ENCODE measurements at places on chromosomes 1 and 21.
A peak's percentile ranks its signal among the peaks of the same experiment; 100 is the strongest.

DNA sequence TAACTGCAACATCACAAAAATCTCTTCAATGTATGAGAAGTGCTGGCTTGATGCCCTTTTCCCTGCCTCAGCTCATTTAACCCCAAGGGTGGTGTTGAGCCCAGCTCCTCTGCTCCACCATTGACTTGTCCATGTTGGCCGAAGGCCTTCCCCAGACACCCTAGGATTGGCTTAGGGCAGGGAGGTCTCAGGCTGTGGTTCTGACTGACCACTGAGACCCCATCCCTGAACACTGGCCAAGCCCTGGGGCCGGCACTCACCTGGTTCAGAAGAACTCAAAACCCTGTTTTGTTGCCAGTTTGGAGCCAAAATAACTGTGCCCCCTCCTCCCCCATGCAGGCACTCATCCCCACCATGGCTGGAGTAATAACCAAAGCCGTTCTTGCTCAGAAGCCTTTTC is 38.6 kb downstream of the NENF start:
- DNase-seq, result no peak

DNA sequence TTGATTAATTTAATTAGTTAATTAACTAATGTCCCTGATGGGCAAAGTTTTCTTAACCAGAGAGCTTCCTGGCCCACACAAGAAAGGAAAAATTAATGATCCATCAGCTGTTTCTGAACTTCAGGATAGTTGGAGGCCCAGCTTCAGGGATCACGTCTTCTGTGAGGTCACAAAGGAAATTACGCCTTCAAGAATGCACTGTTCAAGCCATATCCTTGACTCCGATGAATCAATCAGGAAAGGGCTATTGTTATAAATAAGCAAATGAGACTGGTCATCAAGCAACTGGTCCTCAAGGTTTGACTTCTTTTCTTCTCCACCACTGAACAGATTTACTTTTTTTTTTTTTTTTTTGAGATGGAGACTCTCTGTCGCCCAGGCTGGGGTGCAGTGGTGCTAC is 40.6 kb downstream of the TCP10L start:
- no peak for DNase-seq

GRCh38 chr1:115642168-115643072 is 650 bp downstream of the VANGL1 start:
- DNase-seq, result no peak

DNA sequence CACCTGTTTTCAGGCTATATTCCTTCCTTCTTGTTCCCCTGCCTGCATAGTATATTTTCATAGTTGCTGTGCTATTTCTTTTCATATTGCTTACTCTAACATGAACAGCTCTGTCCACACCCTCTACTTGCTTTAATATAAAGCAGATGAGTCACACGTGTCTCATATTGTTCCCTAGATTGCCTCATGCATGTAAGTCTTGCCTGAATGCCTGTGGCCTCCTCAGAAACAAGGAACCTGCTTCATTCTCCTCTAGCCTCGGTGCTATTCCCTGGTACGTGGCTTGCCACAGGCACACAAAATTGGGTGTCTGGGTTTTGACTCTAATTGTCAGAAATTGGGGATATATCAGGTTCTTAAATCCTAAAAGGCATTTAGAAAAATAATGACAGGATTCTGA is 16.5 kb upstream of the PKP1 start:
- peak; percentile 62 for DNase-seq

- DNase-seq, result no peak
Observed at GRCh38 chr1:240737766-240738265, 125.9 kb upstream of the GREM2 start.

GRCh38 chr1:193210996-193211395 is 24.6 kb upstream of the B3GALT2 start:
- no peak for DNase-seq

- no peak for DNase-seq
Observed at GRCh38 chr1:154626456-154627256, 18.7 kb upstream of the ADAR start.

GRCh38 chr1:220227393-220227792 is 44.9 kb downstream of the RAB3GAP2 start:
- DNase-seq, result no peak

DNA sequence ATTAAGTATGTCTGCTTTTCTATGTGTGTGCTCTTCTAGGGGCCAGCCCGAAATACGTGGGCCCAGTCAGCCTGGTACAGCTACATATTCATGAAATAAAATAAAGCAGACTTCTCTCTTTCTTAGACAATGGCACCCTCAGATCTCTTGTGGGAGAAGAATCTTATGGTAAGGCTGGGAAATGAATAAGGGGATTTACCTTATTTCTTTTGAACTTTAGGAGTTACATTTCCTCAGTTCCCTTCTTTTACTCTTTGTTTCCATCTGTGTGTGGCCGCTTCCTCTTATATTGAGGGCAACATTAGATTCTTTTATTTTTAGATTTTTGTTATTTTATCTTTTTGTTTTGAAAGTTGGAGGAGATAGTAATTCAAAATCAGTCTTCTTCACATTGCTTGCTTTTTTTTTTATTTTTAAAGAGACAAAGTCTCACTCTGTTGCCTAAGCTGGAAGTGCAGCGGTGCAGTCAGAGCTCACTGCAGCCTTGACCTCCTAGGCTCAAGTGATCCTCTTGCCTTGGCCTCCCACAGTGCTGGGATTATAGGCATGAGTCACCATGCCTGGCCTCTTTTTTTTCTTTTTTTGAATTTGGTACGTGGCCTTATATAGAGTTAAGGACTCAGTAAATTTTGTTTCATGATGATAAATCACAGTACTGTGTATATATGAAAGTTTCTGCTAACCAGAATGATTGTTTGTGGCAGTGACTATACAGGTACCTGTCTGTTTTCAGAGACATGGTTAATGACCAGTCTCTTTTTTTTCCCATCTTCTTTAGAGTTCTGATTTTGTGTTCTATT is 9.1 kb downstream of the LAMC1 start:
- DNase-seq, result no peak

GRCh38 chr21:41147096-41147978 is 20.6 kb upstream of the BACE2 start:
- no peak for DNase-seq
